ENCODE measurements at places on chromosomes 7 and 10.

DNA sequence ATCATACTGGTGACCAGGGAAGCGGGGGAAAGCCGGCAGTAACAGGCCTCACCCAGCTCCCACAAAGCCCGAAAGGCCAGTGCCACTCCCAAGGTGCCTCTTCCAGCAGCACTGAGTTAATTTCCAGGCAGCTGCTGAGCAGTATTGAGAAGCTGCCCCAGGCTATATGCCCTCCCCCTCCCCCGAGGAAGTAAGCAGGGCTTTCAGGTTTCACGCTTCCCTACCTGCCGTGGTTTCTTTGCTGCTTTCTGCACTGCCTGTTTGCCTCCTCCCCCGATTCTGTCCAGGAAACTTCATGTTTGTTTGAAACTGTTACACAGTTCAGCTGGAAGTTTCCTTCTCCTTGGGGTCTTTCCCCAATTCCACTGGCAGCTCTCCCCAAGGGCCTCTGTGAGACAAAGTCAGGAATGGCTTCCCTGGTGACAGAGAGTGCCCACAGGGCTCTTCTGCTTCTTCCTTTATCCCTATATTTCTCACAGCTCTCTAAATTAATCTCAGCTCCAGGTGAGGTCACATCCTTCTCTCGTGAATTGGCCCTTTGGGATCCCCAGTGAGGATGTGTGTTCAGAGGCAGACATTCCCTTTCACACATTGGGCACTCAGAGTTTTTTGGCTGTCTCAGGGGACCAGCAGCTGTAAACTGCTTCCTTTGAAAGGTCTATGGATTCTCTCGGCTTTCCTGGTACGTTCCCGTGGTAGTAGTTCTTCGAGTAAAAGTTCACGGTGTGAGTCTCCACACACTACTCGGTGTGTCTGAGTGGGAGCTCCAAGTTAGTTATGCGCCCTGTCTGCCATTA lies 19.4 kb downstream of the C1GALT1 start:
- DNase-seq = peak; percentile 49

DNA sequence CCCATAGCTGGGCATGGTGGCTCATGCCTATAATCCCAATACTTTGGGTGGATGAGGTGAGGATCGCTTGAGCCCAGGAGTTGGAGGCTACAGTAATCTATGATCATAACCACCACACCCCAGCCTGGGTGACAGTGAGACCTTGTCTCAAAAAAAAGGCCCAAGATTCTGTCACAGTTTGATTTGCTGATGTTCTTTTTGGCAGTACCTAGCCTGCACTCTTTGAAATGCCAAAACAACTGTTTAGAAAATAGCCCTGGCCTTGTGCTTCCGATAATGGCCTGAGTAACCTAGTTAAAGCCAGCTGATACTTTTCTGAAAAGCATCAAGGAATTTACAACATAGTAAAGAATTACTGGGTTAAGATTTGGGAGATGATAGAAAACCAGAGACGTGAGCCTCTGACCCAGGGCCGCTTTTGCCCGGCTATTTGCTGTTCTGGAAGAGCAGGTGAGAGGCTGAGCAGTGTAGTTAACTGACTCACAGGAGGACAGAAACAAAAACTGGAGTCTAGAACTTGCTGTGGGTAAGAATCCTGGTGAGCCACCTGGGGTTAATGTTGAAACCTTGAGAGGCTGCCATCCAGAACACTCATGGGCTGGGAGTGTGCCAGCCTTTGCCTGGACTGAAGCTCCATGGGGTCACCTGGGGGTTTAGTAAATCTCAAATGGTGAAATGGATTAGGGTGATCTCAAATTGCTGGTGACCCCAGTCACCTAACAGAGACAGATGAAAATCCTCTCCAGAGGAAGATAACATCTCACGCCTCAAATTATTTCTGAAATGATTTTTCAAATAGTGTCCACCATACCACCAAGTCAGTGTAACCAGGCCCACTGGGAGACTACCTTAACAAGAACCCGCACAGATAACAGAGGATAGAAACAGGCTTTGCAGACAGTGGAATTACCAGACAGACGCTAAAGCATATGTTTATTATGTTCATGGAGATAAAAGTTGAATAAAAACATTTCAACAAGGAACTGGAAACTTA lies 51.8 kb downstream of the GALNT11 start:
- DNase-seq = no peak

DNA sequence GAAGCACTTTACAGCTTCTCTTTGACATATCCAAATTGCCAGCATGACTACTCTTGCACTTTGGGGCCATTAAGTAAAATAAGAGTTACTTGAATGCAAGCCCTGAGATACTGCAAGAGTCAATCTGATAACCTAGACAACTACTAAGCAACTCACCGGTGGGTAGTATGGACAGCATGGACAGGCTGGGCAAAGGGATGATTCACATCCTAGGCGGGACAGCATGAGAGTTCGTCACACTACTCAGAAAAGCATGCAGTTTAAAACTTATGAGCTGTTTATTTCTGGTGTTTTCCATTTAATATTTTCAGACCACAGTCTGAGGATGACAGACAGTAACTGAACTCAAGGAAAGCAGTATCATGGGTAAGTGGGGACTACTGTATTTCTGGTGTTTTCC lies 84.0 kb downstream of the ORC5 start:
- no peak for DNase-seq

DNA sequence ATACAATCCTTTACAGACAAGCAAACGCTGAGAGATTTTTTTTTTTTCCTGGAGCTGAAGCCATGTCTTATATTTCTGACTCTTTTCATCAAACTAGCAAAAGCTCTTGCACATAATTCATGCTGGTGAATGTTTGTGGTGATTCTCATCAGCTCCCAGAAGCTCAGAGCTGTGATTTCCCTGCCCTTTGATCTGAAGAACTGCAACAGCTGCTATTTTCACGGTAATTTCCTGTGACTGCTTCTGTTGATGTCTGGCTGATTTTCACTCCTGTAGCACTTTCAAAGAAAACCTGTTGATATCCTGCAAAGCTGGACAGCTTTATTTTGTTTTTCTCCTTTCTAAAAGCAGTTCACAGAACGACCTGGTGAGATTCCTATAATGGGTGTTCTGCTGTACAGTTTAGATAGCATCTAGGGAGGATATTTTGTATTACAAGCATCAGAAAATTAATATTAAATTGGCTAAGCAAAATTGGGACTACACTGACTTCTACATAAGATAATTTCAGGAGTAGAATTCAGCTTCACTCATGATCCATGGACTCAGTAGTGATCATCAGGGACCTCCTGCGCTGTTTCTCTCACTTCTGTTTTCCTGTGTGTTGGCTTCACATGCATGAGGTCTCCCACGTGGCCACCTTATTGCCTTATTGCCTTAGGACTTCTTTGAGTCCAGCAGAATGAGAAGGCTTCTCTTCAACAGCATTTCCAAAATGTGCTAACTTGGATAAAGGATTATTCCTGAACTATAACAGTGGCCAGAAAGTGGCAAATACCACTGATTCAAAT lies 1111.6 kb upstream of the SORCS1 start:
- no peak for DNase-seq

DNA sequence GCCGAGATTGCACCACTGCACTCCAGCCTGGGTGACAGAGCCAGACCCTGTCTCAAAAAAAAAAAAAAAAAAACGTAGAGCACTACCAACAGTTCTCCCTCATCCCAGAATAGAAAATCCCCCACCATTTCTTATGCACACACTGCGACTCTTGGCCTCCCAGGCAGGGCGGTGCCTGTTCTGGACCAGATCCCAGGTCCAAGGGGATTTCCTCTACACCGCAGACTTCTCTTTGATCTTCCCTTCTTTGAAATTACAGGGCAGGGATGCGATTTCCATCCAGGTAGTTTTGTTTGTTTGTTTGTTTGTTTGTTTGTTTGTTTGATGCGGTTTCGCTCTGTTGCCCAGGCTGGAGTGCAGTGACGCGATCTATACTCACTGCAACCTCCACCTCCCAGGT lies 91.8 kb downstream of the SEPTIN14 start:
- no peak for DNase-seq

- no peak for DNase-seq
These were observed 20.5 kb upstream of the INPP5A start for GRCh38 chr10:132516771-132517725.

- no peak for DNase-seq
These were observed 12.6 kb upstream of the LAMB4 start for GRCh38 chr7:108142675-108143259.

DNA sequence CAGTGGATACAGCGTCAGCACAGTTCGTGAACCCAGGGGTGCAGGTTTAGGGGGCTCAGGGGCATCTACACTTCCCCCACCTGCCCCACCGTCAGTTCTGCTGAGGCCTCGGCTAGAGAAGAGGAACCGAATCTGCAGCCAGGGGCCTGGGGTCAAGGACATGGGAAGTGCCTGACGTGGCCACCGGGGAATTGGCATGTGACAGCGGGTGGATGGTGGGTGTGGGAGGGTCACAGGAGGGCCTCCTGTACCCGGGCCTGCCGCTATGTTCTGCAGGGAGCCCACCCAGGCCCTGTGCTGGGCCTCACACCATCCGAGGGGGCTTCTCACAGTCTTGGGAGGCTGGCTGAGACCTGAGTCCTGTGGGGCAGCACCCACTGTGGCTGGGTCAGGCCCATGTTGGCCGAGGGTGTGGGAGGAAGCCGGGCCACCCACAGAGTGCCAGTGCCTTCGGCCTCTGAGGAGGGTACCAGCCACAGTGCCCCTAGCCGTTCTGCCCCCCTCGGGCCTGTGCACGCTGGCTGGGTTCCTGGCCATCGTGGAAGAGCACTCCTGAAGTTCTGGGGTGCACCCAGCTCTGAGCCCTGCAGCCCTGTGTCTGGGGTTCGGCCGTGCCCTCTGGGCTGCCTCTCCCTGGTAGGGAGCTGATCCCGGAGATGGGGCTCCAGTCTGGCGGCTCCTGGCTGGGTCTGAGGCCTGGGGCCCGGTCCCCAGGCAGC lies 5.9 kb downstream of the TTYH3 start:
- peak; percentile 15 for DNase-seq

- DNase-seq = no peak
These were observed 112.0 kb upstream of the MKX start for GRCh38 chr10:27857616-27858015.

DNA sequence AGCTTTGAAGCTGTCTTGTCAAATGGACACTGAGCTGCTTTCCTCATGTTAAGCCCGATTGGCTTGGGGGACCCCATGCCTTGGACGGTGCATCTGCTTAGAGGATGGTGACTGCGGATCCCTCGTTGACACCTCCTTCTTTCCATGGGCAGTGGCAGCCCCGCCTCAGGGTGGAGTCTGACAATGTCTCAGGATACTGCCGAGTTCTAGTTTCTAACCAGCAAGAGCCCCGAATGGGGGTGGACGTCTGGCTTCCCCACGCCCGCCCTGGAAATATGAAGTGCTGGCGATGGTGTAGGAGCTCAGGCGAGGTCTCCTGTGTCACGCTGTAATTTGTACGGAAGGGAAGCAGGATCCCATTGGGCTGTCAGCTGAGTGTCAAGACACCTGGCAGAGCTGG lies 106.2 kb upstream of the CTBP2 start:
- no peak for DNase-seq

DNA sequence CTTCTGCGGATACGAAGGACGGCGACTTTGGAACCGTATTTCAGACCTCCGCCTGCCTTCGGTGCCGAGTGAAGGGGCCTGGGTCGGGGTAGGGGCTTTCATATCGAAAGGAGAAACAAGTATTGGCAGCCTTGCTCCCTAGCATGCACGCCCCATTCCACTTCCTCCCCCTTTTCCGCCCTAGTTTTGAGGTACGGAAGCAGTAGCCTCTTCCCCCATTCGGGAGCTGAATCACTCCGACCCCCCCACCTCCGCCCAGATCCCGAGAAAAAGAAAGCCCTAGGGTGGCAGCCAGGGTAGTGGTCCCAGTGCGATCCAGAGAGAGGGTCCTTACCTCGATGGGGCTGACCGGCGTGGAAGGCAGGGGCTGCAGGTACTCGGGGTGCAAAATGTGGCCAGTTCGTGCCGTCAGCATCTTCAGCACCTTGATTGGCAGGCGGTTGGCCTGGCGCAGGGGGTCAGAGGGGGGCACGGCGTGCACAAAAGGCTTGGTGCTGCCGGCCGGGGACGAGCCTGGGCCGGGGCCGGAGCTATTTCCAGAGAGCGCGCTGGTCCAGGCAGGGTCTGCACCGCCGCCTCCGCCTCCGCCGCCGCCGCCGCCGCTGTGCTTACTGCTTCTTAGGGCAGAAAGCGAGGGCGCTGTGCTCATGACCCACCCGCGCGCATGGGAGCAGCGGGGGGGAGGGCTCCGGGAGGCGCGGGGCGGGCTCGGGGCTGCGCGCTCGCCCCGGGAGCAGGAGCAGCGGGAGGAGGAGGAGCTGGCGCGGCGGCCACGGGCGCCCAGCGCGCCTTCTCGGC lies 594 bp downstream of the ZNF503 start:
- DNase-seq = no peak

DNA sequence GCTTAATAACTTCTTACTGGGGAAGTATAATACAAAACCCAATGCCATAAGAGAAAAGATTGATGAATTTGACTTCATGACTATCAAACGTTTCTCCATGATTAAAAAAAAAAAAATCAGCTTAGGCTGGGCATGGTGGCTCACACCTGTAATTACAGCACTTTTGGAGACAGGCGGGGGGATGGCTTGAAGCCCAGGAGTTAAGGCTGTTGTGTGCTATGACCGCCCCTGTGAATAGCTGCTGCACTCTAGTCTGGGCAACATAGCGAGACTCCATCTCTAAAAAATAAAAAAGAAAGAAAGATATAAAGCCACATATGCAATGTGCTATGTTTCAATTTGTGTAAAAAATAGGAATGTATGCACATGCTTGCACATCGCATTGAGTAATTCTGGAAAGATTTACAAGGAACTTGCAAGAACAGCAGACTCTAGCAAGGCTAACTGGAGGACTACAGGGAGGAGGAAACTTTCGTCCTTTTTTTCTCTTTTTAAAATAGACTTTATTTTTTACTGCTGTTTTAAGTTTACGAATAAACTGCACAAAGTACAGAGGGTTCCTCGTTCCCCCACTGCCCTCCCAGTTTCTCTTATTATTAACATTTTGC lies 10.3 kb upstream of the RARRES2 start:
- DNase-seq = no peak

- DNase-seq = no peak
These were observed 32.7 kb upstream of the MACC1 start for GRCh38 chr7:20249920-20250319.

DNA sequence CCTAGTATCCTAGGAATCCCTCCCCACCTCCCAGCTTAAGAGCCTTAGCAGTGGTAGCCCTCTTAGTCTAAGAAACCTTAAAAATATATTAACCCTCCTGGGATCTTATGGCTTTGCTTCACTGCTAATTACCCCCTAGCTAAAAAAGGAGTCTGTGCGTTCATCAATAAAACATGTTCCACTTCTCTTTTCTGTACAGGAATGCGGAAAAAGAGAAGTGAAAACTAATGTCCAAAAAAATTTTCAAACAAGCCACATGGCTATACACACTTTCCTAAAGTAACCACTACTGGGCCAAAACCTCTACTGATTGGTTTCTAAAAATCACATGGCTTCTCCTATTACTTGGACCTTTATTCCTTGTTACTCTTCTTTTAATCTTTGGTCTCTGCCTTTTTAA lies 667.1 kb upstream of the LRRTM3 start:
- no peak for DNase-seq

DNA sequence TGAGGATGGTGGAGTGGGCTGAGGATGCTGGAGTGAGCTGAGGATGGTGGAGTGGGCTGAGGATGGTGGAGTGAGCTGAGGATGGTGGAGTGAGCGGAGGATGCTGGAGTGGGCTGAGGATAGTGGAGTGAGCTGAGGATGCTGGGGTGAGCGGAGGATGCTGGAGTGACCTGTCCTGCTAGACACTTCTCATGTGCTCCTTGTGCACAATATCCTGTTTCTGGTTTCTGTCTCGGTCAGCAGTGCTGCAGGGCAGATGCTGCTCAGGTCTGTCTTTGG lies 29.2 kb downstream of the ANXA8 start:
- no peak for DNase-seq

- DNase-seq = peak; percentile 27
These were observed 90.2 kb downstream of the UBE3C start for GRCh38 chr7:157228864-157229422.

- no peak for DNase-seq
These were observed 8.9 kb downstream of the PIP4K2A start for GRCh38 chr10:22705527-22705926.

Data from CD4-positive, alpha-beta T cell treated with Interleukin-21 for 1 hour (primary cell).